ENCODE measurements at places on chromosomes 13 and 19.

DNA sequence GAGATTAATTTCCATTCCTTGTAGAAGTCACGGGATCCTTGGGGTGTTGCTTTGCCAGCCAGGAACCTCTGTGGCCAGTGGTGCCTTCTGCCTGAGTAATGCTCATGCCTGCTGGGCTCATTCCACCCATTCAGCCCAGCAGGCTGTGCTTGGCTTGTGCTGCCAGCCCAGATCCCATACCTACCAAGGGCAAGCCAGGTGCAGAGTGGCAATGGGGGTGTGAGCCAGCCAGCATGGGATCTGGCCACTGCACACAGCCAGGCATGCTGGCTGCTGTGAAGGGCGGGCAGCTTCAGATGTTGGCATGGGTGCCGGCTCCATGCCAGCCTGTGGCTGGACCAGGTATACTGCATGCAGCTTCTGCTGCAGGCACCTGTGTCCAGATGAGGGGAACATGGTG lies 42.5 kb downstream of the WDFY2 start:
- DNase-seq, result no peak

DNA sequence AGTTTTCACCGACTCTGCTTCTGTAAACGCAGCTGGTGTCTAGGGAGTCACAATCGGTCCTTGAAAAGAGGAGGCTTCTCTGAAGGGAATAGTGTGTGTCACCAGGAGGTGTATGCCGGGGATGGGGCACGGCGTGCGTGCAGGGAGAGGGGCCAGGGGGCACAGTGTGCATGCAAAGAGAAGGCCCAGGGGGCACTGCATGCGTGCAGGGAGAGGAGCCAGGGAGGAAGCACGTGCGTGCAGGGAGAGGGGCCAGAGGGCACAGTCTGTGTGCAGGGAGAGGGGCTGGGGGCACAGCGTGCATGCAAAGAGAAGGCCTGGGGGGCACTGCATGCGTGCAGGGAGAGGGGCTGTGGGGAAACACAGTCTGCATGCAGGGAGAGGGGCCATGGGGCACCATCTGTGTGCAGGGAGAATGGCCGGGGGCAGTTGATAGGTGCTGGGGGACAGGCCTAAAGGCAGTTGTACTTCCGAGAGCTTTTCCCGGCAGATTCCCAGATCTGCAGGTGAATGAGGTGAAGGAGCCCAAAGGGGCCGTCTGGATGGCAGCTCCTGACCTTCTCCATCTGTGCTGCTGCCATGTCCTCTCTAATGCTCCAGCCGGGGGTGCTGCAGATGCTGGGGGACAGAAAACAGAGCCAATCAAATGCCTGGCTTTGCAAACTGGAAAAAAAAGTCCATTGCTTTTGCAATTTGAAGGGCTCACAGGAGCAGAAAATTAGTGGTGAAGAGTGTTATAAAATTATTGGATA lies 36.4 kb downstream of the ATP11A start:
- DNase-seq, result no peak

DNA sequence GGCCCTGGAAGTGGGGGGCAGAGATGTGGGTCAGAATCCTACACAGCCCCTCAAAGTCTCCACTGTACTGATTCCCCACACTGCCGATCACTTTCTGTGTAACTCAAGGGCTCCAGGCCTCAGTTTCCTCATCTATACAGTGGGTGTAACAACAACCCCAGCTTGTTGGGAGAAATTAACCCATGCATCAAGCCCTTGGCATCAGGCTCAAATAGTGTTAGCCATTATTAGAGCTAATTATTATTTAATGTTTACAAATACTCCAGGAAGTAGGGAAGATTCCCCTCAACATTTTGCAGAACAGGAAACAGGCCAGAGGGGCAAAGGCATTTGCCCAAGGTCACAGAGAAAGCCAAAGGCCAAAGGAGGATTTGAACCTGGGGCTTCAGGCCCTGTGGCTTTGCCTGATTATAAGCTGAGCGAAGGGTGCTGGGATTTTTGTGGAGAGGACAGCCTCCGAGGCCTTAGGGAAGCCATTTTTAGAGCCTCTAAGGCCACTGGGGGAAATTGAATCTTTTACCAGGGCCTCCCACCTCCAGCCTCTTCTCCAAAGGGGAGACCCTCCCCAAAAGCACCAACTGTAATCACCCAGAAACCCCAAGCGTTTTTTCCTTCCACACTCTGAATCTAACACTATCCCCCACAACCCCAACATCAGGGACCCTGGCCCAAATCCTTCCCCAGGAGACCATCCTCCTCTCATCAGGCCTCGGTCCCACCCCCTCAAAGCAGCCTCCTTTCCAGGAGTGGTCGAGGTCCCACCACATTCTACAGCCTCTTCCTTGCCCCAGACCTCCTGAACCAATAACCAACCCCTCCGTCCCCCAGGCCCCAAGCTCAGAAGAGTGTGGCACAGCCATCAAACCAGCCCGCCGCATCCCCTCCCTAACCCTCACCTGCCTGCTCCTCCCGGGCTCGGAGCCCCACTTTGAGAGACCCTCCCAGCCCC lies 1.1 kb downstream of the FKBP8 start:
- no peak for DNase-seq

DNA sequence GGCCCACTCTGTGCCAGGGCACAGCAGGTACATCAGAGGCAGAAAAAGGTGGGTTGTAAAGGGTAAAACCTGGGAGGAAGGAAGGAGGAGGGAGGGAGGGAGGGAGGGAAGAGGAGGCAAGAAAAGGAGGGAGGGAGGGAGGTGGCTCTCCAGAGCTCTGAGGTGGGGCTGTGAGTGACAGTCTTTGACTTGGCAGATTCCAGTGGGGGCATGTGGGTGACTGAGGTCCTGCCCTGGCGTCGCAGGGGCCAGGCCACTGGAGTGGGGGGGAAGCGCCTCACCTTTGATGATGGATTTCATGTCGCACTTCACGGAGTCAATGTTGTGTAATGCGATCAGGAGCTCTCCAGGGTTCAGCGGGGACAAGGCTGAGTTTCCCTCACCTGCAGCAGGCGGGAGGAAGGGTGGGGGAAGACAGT lies 6.0 kb upstream of the RSPH6A start:
- DNase-seq, result no peak

DNA sequence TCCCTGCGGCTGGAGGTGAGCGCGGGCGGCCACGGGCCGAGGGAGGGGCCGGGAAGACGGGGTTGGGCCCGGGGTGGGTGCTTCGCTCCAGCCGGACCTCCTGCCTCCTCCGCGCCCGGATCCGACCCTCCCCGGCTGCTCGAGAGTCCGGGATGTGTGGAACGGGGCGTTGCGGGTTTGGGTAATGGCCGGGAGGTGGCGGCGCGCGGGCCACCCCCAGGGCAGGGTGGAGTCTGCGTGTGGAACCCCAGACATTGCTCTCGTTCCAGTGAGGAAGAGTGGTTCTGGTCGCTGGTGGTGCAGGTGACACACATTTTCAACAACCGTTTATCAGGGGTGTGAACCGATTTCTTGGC lies 38.8 kb downstream of the ARHGEF7 start:
- DNase-seq, result peak; percentile 61

- no peak for DNase-seq
Observed at GRCh38 chr19:48501494-48502349, 9.9 kb downstream of the LMTK3 start.

DNA sequence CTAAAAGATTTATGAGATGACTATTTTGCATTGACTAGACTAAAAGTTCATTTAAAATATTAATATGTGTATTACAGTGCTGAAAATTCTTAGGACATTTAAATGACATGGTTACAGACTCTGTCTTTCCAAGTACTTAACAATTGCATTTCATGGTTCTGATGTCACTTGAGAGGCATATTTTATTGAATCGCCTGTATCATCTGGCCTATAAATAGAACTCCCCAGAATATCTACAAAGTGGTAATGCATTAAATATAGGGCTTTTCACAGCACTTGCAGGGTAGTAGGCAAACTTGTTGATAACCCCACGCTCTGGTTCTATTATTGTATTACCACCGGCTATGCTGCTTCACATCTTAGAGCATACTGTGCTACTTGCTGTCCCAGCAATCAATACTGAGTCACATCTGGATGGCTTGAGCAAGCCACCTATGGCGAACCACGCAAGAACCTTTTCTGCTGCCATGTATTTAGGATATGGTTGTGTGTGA lies 400.6 kb downstream of the HS6ST3 start:
- DNase-seq, result no peak
